ENCODE measurements at places on chromosomes 5 and 9.

DNA sequence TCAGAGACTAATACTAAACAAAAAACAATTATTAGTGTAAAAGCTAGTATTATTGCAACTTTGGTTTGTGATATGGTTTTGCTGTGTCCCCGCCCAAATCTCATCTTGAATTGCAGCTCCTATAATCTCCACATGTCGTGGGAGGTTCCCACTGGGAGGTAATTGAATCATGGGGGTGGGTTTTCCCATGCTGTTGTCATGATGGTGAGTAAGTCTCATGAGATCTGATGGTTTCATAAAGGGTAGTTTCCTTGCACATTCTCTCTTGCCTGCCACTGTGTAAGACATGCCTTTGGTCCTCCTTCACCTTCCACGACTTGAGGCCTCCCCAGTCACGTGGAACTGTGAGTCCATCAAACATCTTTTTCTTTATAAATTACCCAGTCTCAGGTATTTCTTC, 325.9 kb upstream of the DAB2 start:
- no peak for DNase-seq

DNA sequence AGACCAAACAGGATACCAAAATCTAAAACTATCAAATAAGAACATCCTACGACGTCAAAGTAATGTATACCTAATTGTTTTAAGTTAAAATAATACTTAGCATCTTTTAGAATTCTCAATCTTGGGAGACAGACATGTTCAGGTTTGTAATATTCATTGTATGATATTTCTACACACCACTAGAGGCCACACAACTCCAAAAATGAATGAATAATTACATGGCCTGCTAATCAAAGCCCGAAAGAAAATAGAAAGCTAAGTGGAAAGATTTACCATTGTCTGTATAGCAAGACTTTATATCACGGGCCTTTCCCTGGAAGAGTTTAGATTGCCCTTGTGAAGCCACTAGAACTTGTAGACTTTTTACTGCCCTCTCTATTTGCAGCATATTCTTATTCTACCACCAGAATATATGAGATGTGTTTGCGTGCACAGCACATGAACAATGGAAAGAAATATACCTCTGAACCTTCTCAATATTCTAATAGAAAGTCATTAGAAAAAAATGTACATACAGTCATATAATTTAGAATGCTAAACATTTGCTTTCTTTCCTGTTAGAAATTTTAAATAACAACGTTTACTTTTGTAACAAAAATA, 380.1 kb upstream of the NUDT12 start:
- no peak for DNase-seq

- no peak for DNase-seq
Observed at GRCh38 chr5:179328291-179328690, 17.0 kb downstream of the ADAMTS2 start.

DNA sequence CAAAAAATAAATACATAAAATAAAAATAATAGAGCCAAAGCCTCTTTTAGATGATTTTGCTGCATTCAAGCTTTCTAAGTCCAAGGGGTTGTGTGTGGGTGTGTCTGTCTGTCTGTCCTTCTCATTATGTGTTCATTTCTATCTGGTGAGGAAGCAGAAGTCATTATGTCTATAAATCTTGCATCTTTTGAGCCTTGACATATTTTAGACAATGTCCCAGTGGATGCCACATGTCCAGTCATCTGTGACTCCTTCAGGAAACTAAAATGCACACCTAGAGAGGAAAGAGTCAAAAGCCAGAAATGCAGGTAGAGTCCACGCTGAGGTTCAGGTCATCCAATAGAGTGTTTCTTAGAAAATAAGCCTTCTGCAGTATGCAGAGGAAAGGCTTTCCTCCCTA, 80.9 kb downstream of the GALNT10 start:
- DNase-seq: no peak

- DNase-seq: no peak
Observed at GRCh38 chr5:126122942-126123341, 300.3 kb upstream of the GRAMD2B start.

GRCh38 chr9:21429191-21429590, 11.0 kb upstream of the IFNA1 start:
- DNase-seq: no peak

- DNase-seq: no peak
Observed at GRCh38 chr5:173872957-173873305, 15.2 kb upstream of the CPEB4 start.

DNA sequence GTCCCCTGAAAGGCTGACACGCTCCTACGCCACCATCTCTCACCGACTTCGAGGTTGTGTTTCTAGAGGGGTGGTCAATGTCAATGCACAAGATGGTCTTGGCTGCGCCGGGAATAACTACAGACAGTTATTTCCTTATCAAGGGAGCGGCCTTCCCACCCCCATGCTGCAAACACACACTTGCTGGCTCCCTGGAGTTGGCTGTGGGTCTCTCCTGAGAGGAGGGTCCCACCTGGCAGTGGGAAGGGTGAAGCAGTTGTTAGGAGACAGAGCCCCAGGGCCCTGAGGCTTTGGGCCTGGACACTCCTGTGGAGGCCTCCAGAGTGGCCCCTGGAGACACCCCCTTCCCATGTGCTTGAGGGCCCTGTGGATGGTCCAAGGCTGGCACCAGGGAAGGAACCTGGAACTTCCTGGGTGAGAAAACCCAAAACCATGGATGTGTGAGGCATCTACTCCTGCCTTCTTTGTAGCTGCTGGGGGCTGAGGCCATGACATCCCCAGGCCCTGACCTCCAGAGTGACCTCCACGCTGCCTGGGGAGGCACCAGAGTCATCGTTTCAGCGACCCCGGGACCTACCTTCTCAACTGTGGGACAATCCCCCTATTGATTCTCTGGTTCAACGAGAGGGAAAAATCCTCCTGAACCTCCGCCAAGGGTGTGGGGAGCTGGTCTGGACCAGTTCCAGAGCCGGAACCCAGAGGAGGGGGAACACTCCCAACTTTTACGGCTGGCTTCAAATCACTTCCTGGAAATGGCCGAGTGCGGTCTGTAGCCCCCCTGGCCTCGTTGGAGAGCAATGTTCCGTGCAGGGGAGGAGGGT, 101.1 kb upstream of the COL5A1 start:
- no peak for DNase-seq

- DNase-seq: no peak
Observed at GRCh38 chr9:131590449-131590848, 45.1 kb downstream of the PRRT1B start.

GRCh38 chr5:167653645-167654106, 637.8 kb upstream of the WWC1 start:
- DNase-seq: no peak

- no peak for DNase-seq
Observed at GRCh38 chr9:136116360-136117098, 2.1 kb downstream of the TMEM250 start.

GRCh38 chr9:125825762-125826161, 78.6 kb downstream of the PBX3 start:
- DNase-seq: no peak

DNA sequence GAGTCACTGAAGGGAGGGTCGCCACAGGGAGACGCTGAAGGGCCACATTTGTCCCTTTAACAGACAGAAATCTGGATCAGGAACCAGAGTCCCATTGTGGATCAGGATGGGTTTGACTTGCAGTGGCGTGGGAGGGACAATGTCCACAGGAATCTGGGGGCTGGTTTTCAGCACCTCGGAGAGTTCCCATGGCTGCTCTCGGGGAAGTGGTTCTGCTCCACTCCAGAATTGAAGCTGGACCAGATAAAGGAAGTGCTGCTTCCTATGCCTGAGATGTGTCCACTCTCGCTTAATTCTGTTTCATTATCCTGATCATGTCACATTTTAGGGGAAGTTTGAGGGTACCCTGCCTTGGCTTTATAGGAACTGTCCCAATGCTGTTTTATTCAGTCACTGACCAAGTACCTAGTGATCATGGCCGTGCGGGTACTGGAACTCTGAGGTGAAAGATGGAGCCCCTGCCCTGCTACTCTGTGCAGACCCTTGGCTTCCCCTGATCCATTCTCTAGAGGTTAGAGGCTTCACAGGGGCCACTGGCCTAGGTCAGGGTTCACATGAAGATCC, 28.7 kb downstream of the ENHO start:
- no peak for DNase-seq

GRCh38 chr5:151611127-151611775, 20.1 kb upstream of the FAT2 start:
- no peak for DNase-seq

DNA sequence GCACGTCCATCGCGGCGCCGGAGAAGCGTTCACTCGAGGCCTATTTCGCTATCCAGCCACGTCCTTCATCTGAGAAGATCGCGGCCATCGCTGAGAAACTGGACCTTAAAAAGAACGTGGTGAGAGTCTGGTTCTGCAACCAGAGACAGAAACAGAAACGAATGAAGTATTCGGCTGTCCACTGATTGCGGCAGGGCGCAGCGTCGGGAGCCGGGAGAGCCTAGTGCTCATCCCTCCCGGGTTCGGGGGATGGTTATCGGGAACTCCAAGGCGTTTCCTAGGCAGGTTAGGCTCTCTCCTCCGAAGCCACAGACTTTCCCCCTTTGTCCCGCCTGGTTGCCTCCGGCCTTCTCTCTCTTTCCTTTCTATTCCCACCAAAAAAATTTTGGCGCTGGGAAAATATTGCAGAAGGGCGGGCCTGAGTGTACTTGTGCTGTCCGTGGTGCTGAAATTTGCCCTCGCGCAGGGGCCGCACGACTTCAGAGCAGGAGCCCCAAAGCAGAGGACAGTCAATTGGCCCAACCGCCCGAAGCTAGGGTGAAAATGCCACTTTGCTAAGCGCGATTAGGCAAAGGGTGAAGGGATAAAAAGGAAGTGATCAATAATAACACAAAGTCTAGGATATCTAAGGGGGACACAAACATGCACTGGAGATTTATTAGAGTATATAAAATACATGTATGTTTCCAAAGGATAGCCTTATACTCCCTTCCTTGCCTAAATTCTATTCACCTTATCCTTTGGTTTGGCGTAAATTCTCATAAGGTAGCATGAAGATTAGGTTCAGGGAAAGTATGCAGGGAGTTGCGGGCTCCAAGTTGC, 1.8 kb downstream of the POU4F3 start:
- DNase-seq: no peak

- DNase-seq: no peak
Observed at GRCh38 chr9:92186631-92187030, 71.4 kb upstream of the SPTLC1 start.

DNA sequence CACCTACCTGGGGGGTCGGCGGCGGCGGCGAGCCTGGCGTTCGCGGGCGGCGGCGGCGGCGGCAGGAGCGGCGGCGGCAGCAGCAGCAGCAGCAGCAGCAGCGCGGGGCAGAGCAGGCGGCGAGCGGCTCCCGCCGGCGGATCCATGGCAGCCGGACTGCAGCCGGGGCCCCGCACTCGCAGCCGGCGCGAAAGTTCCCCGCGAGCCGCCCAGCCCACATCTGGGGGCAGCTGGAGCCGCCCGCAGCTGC, 153 bp downstream of the ADAMTS2 start:
- no peak for DNase-seq

GRCh38 chr5:157478726-157479125, 18.7 kb downstream of the NIPAL4 start:
- DNase-seq: no peak

DNA sequence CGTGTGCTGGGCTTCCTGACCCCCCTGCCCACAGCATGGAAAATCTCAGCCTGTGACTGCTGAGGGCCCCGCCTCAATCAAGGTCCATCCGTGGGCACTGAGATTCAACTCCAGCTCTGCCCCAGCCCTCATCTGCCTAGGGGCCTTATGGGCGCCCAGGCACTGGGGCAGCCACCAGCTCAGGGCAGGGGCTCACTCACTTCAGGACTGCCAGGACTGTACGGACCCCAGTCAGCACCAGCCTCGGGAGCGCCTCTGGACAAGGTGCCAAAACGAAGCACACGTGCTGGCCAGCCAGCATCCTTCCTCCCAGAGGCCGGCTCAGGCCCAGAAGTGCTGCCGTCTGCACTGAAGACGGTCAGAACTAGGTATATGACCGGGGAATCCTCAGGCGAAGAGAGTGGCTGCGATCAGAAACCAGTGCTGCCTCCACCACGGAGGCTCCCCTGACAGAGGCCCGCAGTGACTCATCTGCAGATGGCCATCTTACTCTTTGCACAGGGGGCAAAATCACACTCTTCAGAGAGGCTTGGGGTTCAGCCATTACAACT, 19.6 kb downstream of the CLPTM1L start:
- no peak for DNase-seq

DNA sequence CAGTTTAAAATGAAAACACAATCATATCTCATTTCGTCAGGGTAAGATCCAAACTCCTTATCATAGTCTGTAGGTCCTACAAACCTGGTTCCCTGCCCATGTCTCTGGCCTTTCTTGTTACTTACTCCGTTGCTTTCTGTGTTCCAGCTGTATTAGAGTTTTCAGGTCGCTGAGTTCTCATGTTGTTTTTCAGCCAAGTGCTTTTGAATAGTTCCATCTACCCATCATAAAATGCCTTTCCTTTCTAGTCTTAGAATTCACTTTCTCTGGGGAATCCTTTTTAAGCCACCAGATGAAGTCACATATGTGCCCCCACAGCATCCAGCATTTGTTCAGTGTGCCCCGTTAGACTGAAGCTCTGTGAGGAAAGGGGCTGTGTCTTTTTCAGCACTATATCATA, 228.7 kb downstream of the YTHDC2 start:
- DNase-seq: no peak

DNA sequence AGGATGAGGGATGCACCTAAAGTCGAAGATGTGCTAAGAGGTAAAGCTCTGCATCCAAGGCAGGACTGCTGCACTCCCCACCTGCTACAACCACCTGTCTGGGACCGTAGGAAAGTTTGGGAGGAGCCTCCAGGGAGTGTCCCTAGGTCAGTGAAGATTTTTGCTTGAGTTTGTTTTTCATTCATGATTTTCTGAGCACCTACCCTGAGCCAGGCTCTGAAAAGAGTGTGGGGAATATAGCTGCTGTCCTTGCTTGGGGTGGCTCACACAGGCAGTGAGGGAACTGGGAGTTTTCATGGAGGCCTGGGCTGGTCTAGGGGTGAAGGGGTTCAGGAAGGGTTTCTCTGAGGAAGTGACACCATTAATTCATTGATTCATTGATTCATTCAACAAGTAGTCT, 48.9 kb downstream of the SAR1B start:
- DNase-seq: no peak

DNA sequence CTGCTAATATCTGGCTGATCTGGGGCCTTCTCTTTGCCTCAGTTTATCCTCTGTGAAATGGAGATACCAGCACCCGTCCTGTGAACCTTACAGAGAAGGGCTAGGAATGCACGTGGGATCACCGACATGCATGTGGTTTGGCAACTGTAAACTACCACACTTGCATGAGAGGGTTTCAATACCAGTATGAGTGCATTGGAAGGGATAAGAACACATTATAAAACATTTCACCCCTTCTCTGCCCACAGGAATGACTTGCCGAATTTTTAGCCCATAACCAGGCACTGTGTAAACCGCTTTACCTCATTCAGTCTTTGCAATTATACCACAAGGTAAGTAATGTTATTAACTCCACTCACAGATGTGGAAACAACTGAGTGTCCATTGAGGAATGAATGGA, 8.9 kb upstream of the RAB14 start:
- no peak for DNase-seq

- no peak for DNase-seq
Observed at GRCh38 chr9:81687521-81688261, 1.7 kb downstream of the TLE1 start.
